Astrocyte (in vitro differentiated cells and primary cell): ENCODE measurements at places on chromosomes 2 and 18. TPM values are rescaled to one million over a fixed set of nuclear protein-coding genes. Genes with fewer than 3 reads are reported as not detected.
A peak's percentile ranks its signal among the peaks of the same experiment; 100 is the strongest.

DNA sequence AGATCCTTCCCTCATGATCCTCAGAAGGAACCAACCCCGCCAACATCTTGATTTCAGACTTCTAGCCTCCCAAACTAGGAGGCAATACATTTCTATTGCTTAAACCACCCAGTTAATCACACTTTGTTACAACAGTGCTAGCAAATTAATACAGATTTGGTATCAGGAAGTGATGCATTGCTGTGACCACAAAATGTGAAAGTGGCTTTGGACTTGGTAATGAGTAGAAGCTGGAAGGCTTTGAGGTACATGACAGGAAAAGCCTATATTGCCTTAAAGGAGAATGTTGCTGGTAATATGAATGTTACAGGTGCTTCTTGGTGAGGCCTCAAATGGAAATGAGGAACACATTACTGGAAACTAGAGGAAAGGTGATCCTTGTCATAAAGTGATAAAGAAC is 260.3 kb downstream of the SATB2 start:
- H3K4me3 ChIP-seq, result no peak overlapping the region
- no peaks in the 10 kb centered on the region for H3K4me1 ChIP-seq
- H3K36me3 ChIP-seq, result no peaks in the 10 kb centered on the region
- DNase-seq, result peak; percentile 47

GRCh38 chr2:19120941-19121750 is 237.3 kb downstream of the OSR1 start:
- no peaks in the 10 kb centered on the region for H3K27me3 ChIP-seq
- peak overlapping the region; percentile 63 for H3K27ac ChIP-seq
- peak overlapping the region; percentile 34 for H3K4me3 ChIP-seq
- peaks cover 29% of the 10 kb centered on the region for H3K4me1 ChIP-seq

DNA sequence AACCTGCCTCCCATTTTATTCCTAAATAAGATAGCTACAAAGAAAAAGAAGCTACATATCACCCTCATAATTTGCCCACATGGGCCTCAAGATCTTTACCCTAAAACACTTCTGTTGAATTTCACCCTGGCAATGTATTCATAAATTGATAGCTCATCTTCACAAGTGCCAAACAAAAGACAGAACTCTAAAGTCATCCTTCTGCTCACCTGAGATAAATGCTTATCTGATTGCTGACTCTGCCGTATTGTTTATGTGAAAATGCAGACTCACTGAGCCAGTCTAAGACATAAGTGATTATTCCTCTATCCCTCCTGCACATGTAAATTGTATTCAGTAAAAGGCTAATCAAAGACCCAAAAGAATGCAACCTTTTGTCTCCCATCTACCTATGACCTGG is 2.0 kb downstream of the RDH14 start:
- H3K4me3 ChIP-seq, result no peak overlapping the region
- peaks cover 12% of the 10 kb centered on the region for H3K4me1 ChIP-seq
- H3K36me3 ChIP-seq, result peaks cover 4% of the 10 kb centered on the region
- no peak overlapping the region for H3K27ac ChIP-seq
- no peaks in the 10 kb centered on the region for H3K27me3 ChIP-seq

GRCh38 chr2:237159006-237159911 is 73.6 kb downstream of the COPS8 start:
- H3K36me3 ChIP-seq, result no peaks in the 10 kb centered on the region
- peaks cover 29% of the 10 kb centered on the region for H3K4me1 ChIP-seq
- no peak overlapping the region for H3K4me3 ChIP-seq
- no peak overlapping the region for H3K27ac ChIP-seq
- no peak for DNase-seq
- no peaks in the 10 kb centered on the region for H3K27me3 ChIP-seq

DNA sequence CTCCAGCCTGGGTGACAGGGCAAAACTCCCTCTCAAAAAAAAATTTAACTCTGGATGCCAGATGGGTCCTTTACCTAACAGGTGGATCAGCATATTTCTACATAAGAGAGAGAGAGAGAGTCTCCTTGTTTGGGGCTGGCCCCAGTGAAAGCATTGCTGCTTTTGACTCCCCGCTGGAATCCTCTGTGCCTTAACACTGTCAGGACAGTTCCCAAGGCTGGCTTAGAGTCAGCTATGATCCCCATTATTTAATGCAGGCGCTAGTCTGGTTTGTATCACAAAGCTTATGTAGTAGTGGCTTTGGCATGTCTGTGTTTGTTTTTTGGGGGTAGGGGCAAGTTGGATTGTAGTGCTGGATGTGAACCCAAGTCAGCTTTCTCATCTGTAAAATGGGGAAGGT is 9.4 kb downstream of the INPP4A start:
- no peak overlapping the region for H3K4me3 ChIP-seq
- no peak for DNase-seq
- H3K36me3 ChIP-seq, result no peaks in the 10 kb centered on the region
- H3K4me1 ChIP-seq, result peaks cover 3% of the 10 kb centered on the region
- H3K27me3 ChIP-seq, result no peaks in the 10 kb centered on the region
- no peak overlapping the region for H3K27ac ChIP-seq

The CCDC121 gene
- 1.2 and 1.6 TPM in 2 replicates for total RNA-seq

The MFSD6 gene
- 2.6 and 2.7 TPM in 2 replicates for total RNA-seq

The NBAS gene
- 57.6 and 61.5 TPM in 2 replicates for total RNA-seq

The BMP10 gene
- total RNA-seq, result not detected in 2 replicates

DNA sequence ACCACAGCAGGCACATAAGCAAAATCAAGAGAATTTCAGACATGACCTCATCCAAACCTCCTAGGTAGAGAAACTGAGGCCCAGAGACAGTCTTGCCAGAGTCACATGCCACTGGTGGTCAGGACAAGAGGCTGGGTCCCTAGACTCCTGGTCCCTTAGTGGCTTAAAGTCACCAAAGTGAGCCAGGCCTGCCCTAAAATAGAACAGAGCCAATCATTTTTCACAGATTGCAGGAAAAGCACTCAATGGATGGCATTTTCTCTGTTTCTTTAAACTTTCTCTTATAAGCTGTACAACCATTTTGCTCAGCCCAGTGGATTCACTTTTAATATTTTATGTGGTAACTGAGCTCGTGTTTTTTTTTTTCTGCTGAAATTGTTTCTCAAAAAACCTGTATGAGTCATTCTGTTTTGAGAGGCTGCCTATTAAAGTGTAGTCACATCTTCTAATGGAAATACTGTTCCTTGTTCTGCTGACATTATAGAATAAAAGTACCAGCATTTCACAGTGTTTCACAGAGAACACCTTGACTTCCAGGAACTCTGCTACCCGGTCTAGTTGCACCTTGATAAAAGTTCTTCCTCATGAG is 29.6 kb downstream of the STEAP3 start:
- peaks cover 61% of the 10 kb centered on the region for H3K4me1 ChIP-seq
- H3K4me3 ChIP-seq, result no peak overlapping the region
- H3K36me3 ChIP-seq, result peaks cover 3% of the 10 kb centered on the region
- no peaks in the 10 kb centered on the region for H3K27me3 ChIP-seq

GRCh38 chr2:200275295-200276013 is 31.0 kb upstream of the SPATS2L start:
- no peaks in the 10 kb centered on the region for H3K4me1 ChIP-seq
- no peaks in the 10 kb centered on the region for H3K27me3 ChIP-seq
- no peak overlapping the region for H3K4me3 ChIP-seq
- DNase-seq, result no peak
- no peaks in the 10 kb centered on the region for H3K36me3 ChIP-seq
- no peak overlapping the region for H3K27ac ChIP-seq

- no peak overlapping the region for H3K4me3 ChIP-seq
- H3K4me1 ChIP-seq, result no peaks in the 10 kb centered on the region
- DNase-seq, result no peak
- no peaks in the 10 kb centered on the region for H3K36me3 ChIP-seq
Observed at GRCh38 chr2:23293063-23293462, 91.9 kb upstream of the KLHL29 start.

The GPR35 gene
- total RNA-seq, result 0.72 and 0.82 TPM in 2 replicates

- H3K4me1 ChIP-seq, result no peaks in the 10 kb centered on the region
- peaks cover 61% of the 10 kb centered on the region for H3K36me3 ChIP-seq
- no peak overlapping the region for H3K27ac ChIP-seq
- H3K27me3 ChIP-seq, result no peaks in the 10 kb centered on the region
Observed at GRCh38 chr2:238450440-238450861, 23.7 kb downstream of the ASB1 start.

- no peak for DNase-seq
- H3K27ac ChIP-seq, result no peak overlapping the region
- H3K4me3 ChIP-seq, result no peak overlapping the region
- no peaks in the 10 kb centered on the region for H3K4me1 ChIP-seq
- no peaks in the 10 kb centered on the region for H3K27me3 ChIP-seq
Observed at GRCh38 chr2:81266106-81266505, 961.6 kb upstream of the LRRTM1 start.

The ALLC gene
- total RNA-seq, result not detected in 2 replicates

- H3K36me3 ChIP-seq, result no peaks in the 10 kb centered on the region
- H3K27ac ChIP-seq, result no peak overlapping the region
- peaks cover 5% of the 10 kb centered on the region for H3K4me1 ChIP-seq
- no peak for DNase-seq
Observed at GRCh38 chr18:61731178-61731577, 161.6 kb downstream of the RNF152 start.

The AUP1 gene
- 82.5 and 82.8 TPM in 2 replicates for total RNA-seq

The CHRND gene
- not detected in 2 replicates for total RNA-seq

The OBSL1 gene
- 77.5 and 88.1 TPM in 2 replicates for total RNA-seq

The IGFBP2 gene
- 944 and 1,071 TPM in 2 replicates for total RNA-seq

The TUBA3E gene
- total RNA-seq, result not detected in 2 replicates

DNA sequence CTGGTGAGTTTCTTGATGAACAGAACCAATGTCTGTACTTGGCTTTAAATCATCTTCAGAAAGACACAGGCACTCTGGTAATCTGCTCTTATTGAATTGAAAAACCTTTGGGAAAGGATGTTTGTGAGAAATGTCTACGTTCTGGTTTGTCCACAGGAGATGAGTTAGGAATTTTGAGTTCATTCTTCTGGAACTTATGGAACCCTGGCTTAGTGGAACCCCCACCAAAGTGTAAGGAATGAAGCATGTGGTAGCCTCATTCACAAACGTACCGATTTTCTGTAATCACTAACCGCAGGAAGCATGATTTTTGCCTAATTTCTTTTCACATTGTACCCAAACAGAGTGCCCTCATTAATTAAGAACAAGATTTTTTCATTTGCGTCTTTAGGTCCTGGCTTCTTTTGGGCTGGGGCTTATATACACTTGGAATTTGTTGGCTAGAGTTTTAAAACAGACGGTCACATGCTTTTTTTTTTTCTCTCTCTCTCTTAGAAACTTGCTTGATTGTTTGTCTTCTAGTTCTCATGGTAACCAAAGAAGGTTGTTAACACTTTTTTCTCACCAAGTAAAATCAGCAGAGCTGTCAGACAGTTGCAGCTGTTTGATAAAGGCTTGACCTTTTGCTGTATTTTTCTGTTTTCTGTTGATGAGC is 314.1 kb upstream of the THUMPD2 start:
- H3K27ac ChIP-seq, result peak overlapping the region; percentile 37
- H3K4me3 ChIP-seq, result no peak overlapping the region
- no peaks in the 10 kb centered on the region for H3K36me3 ChIP-seq
- H3K27me3 ChIP-seq, result no peaks in the 10 kb centered on the region

The MFSD2B gene
- total RNA-seq, result 0.10 and 0.34 TPM in 2 replicates

The GCC2 gene
- total RNA-seq, result 49.3 and 53.9 TPM in 2 replicates

DNA sequence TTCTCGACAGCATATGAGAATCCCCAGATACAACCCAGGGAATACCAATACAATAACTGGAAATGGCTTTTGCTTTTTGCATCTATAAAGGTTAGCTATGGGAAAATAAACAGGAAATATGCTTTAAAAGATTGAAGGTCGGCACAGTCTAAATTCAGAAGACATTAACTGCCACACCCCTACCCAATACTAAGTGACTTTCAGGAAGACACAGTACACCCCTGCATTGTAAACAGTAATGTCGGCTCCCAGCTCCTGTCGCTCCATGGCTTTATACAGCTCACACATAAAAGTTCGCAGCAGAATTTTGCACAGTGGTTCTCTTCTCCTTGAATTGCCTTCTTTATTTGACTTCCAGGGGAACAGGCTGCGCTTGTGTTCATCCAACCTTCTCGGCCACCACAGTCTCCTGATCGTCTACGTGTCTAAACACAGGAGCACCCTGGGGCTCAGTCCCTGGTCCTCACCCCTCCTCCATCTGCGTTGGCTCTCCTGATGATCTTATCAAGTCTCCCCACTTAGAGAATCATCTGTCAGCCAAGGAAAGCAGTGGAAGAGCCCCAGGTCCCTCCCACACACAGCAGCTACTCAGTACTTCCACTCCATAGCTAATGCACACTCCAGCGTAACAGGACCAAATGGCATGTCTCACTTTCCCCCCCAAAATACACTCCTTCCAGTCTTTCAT is 22.7 kb downstream of the CYB5A start:
- no peaks in the 10 kb centered on the region for H3K27me3 ChIP-seq
- H3K36me3 ChIP-seq, result no peaks in the 10 kb centered on the region
- no peak overlapping the region for H3K4me3 ChIP-seq
- H3K27ac ChIP-seq, result no peak overlapping the region
- no peak for DNase-seq

The RNF144A gene
- 2.9 and 4.9 TPM in 2 replicates for total RNA-seq

The VWA3B gene
- not detected in 2 replicates for total RNA-seq

The TRPM8 gene
- total RNA-seq, result 0.31 and 0.95 TPM in 2 replicates

GRCh38 chr2:88117973-88118372 is 9.9 kb downstream of the FABP1 start:
- no peaks in the 10 kb centered on the region for H3K4me1 ChIP-seq
- no peak overlapping the region for H3K27ac ChIP-seq
- H3K36me3 ChIP-seq, result no peaks in the 10 kb centered on the region
- no peak for DNase-seq
- no peak overlapping the region for H3K4me3 ChIP-seq

DNA sequence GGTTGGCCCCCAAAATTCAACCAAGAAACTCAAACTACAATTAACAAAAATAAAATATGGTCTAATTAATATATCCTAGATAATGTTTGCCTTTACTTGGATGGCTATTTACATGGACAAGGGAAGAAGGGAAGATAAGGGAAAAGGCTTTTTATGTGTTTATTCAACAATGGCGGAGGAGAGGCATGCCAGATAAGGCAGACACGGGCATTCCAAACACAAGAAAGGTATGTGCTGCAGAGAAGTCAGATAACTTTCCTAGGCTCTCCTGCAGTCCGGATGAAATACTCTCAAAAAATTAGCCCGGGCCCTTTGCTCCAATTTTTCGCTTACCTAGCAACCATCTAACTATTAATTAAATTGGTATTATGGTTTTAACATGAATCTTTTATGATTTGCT is 5.1 kb upstream of the TTR start:
- peaks cover 3% of the 10 kb centered on the region for H3K4me1 ChIP-seq
- no peak for DNase-seq
- H3K27me3 ChIP-seq, result no peaks in the 10 kb centered on the region
- no peak overlapping the region for H3K4me3 ChIP-seq
- no peaks in the 10 kb centered on the region for H3K36me3 ChIP-seq
- no peak overlapping the region for H3K27ac ChIP-seq

The CBLN2 gene
- not detected in 2 replicates for total RNA-seq

DNA sequence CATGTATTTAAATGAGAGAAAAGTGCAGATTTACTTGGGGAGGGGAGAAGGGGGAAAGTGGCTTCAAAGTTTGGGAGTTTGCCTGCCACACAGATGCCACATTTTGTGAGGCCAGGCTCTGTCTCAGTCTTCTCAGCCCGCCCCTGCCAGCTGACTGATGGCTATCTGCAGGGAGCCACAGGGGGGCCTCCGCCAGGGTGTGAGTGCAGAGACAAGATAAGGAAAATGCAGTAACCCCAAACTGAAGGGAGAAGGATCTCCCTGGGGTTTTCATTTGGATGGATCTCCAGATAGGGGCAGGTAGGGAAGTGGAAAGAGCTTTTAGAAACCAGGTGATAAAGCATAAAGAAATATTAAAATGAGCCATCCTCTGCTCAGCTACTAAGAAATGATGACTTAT is 128.8 kb downstream of the ZNF521 start:
- H3K36me3 ChIP-seq, result no peaks in the 10 kb centered on the region
- H3K4me1 ChIP-seq, result no peaks in the 10 kb centered on the region
- no peaks in the 10 kb centered on the region for H3K27me3 ChIP-seq
- H3K4me3 ChIP-seq, result no peak overlapping the region

GRCh38 chr18:27372386-27372785 is 187.3 kb upstream of the CHST9 start:
- peaks cover 4% of the 10 kb centered on the region for H3K4me1 ChIP-seq
- H3K27ac ChIP-seq, result no peak overlapping the region
- no peaks in the 10 kb centered on the region for H3K36me3 ChIP-seq
- no peak overlapping the region for H3K4me3 ChIP-seq

The DNER gene
- 0.82 and 1.0 TPM in 2 replicates for total RNA-seq
